Astrocyte of the hippocampus (primary cell): ENCODE measurements at places on chromosomes 3 and 15.

DNA sequence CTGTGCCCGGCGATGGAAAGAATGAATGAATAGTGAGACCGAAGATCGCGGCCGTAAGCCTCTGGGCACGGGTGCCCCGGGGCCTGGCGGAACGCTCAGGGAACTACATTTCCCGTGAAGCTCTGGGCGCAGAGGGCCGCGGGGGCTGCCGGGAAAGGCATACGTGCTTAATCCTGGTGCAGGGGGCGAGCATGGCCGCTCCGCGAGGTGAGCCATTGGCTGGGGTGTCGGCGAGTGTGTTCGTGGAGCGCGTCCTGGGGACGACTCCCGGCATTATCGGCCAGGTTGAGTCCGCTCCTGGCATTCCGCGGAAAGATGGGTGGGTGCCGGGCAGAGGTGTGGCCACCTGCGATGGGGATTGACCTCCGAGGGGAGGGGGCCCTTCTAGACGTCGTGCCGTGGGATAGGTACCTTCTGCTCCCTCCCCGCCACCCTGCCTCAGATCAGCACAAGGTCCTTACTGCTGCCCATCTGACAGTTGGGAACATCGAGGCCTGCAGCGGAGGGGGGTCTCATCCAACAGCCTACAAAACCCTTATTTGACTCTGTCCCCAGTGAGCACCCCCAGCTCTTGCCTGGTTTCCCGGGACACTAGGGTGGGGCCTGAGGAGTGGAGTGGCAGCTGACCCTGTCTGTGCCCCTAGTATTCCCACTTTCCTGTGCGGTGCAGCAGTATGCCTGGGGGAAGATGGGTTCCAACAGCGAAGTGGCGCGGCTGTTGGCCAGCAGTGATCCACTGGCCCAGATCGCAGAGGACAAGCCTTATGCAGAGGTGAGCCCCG, at the start of gene MPI:
Gene MPI (plus strand): TSS at position 160 of the 782 bp plus-strand sequence. CDS start 32 bp downstream, at position 192.
- DNase-seq = peak; percentile 93

DNA sequence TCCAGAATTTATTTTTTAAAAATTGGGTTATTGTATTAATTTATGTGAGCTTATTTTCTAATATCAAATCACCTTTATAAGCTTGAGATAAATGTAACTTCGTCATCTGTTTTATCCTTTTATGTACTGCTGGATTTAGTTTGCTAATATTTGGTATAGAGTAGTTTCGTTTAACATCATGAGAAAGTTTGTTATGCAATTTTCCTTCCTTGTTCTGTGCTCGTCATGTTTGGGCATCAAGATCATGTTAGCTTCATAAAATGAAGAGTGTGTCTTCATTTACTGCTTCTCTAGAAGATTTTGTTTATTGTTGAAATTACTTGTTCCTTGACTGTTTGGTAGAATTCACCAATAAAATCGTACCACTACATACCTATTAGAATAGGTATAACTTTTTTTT, 262.1 kb upstream of the SATB1 start:
- no peak for DNase-seq

DNA sequence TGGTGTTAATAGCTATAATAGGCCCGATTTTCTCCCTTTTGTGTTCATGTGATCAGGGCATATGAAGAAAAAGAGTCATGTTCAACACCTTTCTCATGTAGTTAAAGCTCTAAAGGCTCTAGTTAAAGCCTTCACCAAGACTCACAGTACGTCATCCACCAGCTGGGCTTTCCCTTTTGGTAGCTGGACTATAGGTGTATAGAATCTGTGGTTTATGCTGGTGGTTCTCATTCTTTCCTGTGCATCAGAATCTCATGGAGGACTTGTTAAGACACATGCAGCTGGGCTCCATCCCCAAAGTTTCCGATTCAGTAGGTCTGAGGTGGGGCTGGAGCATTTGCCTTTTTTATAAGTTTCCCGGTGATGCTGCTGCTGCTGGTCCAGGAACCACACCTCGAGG, 31.0 kb downstream of the CFAP91 start:
- no peak for DNase-seq

- DNase-seq = no peak
These were observed 68.6 kb upstream of the TPRG1 start for GRCh38 chr3:189103208-189103607.

DNA sequence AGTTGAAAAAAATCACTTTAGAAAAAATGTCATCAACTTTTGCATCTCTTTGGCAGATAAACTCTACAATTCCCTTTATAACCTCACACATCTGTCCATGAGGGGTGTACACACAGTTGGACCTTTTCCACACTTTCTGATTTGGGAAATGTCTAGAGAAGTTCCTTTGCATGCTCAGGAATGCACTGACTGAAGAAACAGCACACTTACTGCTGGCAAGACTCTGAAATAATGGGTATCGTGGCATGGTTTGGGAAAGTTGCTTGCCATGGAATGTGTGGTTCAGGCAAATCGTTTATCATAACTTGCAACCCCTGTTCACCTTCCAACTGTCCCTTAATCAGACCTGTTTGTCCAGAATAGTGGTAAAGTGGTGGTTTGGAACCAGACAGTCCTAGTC, 135.3 kb upstream of the TGFBR2 start:
- peak; percentile 73 for DNase-seq

GRCh38 chr3:4494895-4495264, 1.7 kb downstream of the ITPR1 start:
- no peak for DNase-seq

DNA sequence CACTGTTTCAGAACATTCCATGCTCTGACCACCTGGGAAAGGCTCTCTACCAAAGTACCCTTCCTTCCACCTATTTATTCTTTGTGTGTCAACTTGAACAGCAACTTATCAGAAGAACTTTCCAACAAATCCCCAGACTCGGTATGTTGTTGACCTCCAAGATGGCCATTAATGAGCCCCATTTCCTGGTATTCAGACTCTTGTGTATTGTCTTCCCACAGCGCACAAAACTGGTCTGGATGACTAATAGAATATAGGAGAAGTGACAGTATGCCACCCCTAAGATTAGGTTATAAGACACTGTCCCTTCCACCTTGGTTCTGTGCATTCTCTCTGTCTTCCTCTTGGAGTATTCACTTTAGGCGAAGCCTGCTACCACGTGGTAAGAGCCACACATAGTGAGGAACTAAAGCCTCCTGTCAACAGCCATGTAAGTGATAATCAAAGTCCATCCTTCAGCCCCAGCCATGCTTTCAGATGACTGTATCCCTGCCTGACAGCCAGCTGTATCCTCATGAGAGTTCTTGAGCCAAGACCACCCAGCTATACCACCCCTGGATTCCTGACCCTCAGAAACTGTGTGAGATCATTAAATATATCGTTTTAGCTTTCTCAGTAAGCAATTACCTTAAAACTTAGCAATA, 481.7 kb downstream of the MAGI1 start:
- DNase-seq = no peak

DNA sequence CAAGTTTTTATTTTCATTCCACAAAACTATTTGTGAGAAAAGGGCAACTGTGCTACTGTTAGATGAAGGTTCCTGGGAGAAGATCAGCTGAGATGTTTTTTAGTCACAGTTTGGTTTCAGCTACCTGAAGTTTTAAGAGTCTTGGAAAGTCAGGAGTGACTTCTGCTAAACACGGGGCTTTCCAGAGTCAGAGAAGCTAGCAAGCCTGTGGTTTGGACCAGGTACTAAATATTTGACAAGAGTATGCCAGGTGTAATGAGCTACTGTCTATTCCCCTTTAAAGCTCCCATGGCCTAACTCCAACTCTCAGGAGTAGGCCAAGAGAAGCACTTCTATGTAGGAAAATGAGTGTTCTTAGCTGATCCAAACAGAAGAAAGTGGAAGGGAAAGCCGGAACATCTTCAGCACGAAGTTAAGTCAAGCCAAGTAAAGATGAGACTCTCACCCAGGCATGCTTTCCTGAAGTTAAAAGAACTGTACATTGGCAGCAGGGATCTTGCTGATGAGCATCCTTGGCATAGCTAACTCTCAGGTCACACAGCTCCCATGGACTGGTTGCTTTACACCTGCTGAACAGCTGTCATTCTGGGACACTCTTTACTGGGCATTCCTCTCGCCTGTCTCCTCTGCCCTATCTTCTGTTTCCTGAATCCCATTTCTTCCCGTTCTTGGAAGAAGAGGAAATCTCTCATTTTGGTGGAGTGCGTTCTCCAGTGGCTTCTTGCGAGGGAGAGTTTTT, 22.5 kb downstream of the TM4SF18 start:
- peak; percentile 41 for DNase-seq

GRCh38 chr15:63080634-63081250, 38.2 kb downstream of the TPM1 start:
- DNase-seq = no peak

GRCh38 chr3:127420829-127421228, 133.0 kb upstream of the PRR20G start:
- DNase-seq = no peak

DNA sequence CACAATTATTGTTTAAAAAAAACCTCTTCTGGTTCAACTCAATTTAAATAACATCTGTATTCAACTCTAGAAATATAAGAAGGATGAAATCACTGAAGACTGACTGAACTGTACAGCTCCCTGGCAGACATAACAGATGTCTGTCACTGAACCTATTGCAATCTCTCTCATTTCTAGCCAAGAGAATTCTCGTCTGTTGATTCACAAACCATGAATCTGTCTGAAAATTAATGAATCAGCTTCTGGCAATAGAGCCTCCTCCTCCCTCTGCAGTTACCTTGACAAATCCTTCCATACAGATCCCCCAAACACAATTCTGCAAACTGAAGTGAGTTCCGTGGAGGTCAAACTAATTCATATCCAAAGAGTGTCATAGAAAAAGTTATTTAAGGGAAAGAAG, 561.4 kb downstream of the PYDC2 start:
- peak; percentile 78 for DNase-seq

- peak; percentile 99 for DNase-seq
These were observed at the start of gene TRIM59 for GRCh38 chr3:160449636-160450598. Gene TRIM59 (minus strand): TSS chr3:160449786. CDS start chr3:160439183, 10,603 bp downstream.

DNA sequence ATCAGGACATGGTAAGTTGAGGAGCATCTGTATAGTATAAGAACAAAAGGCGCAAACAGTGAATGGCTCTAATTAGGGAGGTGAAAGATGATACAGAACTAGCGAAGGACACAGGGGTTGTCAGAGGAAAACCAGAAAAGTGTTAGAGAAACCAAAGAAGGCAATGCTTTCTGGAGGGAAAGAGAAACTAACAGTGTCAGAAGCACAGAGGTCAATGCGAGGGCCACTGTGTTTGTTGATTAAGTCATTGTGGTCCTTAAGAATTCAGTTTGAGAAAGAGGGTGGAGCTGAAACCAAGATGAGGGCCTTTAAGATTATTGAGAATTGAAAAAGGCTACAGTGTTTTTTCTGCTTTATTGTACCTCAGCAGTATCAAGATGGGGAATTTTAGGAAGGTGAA, 28.8 kb downstream of the ATG7 start:
- DNase-seq = peak; percentile 29

- DNase-seq = no peak
These were observed 346.7 kb downstream of the IL20RB start for GRCh38 chr3:137304313-137305056.

- DNase-seq = no peak
These were observed 97.7 kb upstream of the TBC1D5 start for GRCh38 chr3:17840126-17840525.

- DNase-seq = no peak
These were observed 23.4 kb upstream of the SLC41A3 start for GRCh38 chr3:126107203-126107939.

GRCh38 chr3:46944191-46944590, 32.4 kb downstream of the CCDC12 start:
- no peak for DNase-seq

DNA sequence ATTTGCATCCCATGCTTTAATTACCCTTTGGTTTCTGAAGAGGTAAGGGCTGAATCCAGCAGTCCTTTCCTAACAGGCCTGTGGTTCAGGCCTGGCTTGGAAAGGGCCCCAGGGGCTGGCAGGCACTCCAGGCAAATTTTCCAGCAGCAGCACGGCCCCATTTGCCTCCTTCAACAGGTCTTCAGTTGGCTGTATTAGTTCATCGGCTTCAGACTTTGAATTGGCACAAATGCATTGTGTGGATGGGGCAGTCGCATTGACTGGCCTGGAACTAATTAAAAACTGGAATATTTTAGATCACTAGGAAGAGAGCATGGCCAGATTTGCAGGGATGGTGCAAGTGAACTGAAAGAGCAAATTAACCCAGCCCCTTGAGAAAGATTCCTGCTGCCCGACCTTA, 207.8 kb upstream of the MCTP2 start:
- peak; percentile 51 for DNase-seq

GRCh38 chr3:182913889-182914288, 66.4 kb downstream of the DCUN1D1 start:
- DNase-seq = no peak

- no peak for DNase-seq
These were observed 276.7 kb downstream of the ZIC4 start for GRCh38 chr3:147129665-147130064.

DNA sequence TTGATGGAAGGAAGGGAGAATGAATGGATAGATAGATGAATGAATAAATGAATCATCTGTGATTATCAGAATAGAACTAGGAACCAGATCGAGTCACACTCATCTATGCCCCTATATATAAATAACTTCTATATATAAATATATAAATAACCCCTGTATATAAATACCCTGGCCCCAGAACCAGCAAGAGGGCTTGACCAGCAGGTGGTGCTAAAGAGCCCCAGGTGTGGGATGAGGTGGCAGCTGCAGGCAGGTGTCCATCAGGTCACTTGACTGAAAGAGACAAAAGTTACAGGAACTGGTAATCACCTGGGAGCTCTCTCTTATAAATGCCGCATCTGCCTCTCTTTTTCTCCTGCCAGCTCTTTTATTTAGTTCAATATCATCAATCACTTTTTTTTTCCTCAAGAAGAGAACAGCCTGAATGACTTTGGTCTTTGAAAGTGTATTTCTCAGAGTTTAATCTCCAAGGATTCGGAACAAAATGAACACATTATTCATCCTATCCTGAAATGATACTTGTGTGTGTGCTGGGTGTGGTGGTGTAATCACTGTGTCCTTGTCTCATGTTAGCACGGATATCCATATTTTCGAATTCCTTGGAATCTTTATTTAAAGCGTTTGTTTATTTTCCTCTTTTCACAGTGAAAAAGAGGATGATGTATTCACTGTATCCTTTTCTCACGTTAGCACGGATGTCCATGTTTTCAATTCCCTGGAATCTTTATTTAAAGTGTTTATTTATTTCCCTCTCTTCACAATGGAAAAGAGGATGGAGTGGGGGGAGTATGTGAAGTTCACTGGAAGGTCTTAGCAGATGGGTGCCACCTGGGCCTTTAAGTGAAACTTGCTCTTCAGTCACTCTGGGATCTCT, 35.4 kb upstream of the ATG7 start:
- DNase-seq = peak; percentile 61

DNA sequence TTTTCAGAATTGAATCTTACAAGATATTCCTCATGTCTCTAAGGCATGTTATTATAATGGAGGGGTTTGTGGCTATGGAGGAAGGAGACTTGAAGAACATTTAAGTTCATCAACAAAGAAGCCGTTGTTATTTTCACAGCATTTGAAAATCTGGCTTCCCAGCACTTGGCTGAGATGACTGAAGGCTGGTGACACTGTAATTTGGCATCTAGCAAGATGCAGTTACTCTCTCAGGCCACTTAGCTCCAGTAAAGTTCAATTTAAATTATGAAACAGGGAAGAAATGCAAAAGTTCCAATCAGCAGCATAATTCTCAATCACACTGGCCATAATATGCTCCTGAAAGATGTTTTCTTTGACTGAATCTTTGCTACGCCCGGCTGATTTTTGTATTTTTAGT, 139.4 kb upstream of the NUDT16 start:
- DNase-seq = no peak
